GM18507 (cell line): ENCODE measurements at places on chromosomes 2 and 18.
A peak's percentile ranks its signal among the peaks of the same experiment; 100 is the strongest.

DNA sequence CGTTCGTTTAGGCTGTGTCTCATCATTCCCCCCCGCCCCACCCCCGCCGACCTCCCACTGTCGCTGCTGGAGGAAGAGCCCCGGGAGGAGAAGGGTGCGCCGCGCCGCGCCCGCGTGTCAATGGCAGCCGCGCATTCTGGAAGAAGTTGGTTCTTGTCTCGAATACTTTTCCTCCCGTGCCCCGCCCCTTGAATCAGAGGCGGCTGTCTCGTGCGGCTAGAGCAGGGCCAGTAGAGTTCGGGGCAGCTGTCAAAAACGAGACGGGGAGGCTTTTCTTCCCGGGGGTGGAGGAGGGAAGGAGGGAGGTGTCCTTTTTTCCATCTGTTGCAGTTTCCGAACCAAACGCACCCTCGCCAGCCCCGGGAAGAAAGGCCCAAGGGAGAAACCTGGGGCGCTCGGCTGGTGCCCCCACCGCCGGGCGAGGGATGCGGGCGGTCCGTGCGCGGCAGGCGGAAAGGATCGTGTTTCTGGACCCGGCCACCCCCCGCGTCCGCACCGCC is 410 bp upstream of the TGIF1 start:
- DNase-seq = no peak

DNA sequence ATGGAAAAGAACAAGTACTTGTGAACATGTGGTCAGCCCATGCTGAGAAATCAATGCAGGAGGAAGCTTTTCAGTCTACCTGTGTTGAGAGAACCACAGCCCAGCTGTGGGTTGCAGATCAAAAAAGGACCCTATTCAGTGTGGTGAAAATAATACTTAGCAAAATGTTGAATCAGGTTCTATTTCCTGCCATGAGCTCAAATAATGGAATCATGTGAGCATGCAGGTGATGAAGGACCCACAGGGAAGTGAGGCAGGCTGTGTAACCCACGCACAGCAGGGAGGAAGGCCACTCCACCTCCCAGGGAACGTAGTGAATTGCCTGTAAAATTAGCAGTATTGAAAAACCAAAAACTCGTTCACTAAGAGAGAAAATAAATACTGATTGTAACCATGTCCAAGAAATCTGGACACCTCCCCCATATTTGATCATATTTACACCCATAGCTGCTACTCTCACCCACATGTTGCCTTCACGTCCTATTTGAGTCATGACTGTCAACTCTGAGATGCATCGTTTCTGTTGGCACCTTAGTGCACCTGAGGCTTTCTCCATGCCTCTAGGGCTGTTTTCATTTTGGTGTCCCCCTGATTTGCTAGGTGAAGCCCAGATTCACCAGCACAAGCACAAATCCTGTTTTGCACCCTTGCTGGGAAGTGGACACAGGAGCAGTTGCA is 20.5 kb upstream of the BCL2L11 start:
- DNase-seq = no peak

- DNase-seq = no peak
Observed at GRCh38 chr2:176085120-176085788, 1.5 kb upstream of the EVX2 start.

DNA sequence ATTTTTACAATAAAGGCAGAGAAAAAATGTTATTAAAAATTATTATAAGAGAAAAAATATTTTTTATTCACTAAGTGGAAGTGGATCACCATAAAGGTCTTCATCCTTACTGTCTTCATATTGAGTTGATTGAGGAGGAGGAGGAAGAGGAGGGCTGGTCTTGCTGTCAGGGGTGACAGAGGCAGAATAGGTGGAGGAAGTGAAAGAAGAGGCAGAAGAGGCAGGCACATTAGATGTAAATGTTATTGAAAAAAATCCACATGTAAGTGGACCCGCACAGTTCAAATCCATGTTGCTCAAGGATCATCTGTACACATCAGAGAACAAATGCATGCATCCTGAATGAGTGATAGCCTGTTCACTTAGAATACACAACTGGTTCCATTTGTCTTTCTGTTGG is 6.4 kb upstream of the SPATS2L start:
- no peak for DNase-seq

DNA sequence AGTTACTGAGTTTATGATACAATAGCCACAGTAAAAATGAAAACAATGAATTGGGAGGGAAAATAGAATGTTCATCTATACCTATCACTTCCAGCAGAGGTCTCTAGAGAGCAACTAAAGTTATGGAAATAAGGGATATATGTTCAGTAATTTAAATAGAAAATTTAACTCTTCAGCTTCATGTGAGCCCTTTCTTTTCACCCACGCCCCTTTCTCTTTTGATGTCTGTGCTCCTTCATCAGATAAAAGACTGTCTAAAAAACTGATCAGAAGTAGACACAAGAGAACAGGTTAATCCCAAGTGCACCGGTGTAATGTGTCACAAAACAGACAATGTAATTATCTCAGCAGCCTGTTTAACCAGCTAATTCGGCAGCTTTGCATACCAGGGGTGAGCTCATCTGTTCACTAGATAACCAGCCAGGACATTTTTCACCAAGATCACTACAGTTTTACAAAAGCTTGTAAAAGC is 238.5 kb upstream of the ERBB4 start:
- peak; percentile 8 for DNase-seq

DNA sequence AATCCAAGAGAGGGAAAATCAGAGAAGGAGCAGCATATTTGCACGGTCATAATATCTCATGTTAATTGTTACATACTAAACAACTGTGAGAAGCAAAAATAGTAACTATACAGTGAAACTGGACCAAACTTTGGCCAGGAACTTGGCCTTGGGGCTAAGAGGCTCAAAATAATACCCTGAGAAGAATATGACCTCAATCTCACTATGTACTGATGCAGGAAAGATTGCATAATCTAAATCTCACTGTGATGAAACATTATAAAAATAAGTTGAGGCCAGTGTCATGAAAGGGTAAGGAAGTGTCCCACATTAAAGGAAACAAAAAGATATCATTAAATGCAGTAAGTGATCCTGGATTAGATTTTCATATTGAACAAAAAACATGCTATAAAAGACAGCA is 36.5 kb downstream of the ZRANB3 start:
- DNase-seq = no peak
